NCI-H446 treated with DMSO at 0.1 percent for 48 hours (cell line): ENCODE measurements at places on chromosomes 1 and 21.

DNA sequence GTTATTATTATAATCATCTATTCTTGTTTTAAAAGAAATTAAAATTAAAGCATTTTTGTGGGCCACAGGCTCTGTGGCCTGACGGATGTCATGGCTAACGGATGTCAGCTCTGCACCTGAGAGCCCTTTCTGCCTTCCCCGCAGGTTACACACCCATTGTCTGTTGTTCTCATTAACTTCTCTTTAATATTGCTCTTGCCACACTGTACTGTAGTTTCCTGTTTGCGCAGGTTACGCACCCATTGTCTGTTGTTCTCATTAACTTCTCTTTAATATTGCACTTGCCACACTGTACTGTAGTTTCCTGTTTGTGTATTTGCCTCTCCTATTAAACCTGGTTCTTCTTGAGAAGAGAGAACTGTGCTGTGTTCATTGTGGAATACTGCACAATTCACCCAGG lies 294.4 kb upstream of the PLXNA2 start:
- DNase-seq: no peak

DNA sequence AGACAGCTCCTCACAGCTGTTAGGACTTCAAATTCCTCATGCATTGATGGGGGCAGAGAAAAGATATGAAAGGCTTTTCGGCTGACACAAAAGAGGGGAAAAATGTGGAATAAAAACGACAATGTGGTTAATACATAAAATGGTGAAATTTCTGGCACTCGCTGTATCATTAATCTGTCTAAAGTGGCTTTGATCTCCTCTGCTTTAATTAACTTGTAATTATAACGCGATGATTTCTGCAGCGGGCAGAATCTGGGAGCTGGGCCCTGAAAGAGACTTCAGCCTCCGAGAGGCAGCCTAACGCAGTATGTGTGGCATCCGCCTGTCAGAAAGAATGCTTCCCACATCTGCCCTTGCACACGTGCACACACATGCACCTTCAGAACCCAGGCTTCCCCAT lies 144.1 kb upstream of the IGSF21 start:
- DNase-seq: no peak

DNA sequence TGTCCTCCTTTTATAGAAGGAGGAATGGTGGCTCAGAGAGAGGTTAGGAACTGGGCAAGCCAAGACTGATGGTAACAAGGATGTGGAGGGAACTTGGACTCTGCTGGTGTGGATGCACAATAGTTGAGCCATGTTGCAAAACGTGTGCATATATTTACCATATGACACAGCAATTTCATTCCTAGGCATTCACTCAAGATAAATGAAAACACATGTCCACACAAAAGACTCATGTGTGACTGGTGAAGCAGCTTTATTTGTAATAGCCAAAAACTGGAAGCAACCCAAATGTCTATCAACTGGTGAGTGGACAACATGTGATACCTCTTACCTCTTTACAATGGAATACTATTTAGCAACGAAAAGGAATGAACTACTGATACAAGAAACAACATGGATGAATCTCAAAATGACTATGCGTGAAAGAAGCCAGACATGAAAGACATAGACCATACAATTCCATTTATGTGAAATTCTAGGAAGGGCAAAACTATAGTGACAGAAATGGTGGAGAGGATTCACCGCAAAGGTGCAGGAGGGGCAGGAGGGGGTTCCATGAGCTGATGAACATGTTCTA lies 36.2 kb downstream of the CAMK2N1 start:
- no peak for DNase-seq

GRCh38 chr21:40623528-40623927 lies 223.4 kb downstream of the DSCAM start:
- DNase-seq: no peak

DNA sequence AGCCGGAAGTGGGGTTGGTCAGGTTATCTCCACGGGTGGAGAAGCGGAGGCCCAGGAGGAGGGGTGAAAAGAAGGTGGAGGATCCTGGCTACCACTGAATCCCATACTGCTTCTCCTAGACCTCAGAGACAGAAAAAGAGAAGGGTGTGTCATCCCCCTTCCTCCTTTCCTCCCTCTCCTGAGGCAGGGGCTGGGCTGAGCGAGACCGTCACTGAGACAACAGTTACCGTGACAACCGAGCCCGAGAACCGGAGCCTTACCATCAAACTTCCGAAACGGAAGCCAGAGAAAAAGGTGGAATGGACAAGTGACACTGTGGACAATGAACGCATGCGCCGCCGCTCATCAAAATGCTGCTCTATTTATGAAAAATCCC lies 42.1 kb upstream of the NBPF3 start:
- no peak for DNase-seq

DNA sequence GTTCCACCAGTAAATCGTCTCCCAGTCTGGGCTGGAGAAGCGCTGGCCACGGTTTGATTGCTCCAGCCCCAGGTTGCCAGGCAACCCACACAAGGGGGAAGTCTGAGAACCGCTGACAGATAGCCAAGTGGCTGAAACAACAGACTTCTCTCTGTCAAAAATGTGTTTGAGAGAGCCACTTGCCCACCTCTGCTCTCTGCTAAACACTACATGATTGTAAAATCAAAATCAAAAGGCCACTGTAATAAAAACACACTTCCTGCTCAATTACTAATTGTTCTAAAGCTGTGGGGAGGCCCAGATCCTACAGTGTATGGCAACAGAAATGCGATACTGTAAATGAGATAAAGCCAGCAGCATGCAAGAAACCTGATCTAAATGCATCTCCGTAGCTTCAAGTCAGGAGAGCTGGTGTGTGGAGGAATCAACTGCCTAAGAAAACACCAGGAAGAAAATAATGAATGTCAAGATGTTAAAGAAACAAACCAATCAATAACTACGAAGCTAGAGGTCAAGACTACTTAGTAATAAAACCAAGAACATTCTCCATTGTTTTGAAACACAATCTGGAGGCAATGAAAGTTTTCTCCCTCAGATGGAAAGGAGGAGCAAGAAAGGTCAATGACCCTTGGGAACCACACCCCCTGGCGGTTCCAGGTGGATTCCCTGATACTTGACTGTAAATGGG lies 121.2 kb downstream of the SLC45A1 start:
- DNase-seq: peak; percentile 60

DNA sequence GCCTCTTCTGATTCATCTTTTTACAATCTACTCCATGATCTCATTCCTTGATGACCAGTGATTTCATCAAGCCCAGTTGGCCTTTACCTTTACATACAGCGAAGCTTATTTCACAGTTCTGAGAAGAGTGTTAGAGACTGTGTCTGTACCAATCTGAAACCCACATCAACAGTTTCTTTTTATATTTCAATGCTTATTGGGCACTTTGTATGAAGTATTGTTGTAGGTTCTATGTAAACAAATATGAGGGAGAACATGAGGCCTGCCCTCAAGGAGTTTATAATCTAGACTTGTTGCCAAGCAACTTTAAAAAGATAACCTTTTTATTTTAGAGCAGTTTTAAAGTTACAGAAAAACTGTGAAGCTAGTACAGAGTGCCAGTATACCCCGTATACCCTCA lies 27.5 kb upstream of the RWDD3 start:
- no peak for DNase-seq

- DNase-seq: no peak
Observed at GRCh38 chr1:68506386-68506785, 9.5 kb upstream of the DEPDC1 start.

DNA sequence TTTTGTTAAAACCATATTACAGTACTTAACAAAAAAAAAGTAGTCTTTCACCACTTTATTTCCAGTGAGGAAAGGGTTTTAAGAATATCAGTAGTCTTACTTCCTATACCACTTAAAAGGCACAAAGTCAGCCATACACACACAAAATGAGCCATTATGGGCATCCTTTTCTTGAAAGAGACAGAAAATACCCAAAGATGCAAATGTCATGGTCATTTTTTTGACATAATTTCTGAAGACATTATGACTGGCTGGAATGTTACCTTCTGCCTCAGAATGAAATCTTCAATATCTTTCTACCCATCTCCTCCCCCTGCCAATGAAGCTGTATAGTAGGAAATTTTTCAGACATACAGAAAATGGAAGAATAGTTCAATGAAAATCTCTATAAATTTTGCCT lies 237.7 kb downstream of the SLC45A1 start:
- DNase-seq: no peak

DNA sequence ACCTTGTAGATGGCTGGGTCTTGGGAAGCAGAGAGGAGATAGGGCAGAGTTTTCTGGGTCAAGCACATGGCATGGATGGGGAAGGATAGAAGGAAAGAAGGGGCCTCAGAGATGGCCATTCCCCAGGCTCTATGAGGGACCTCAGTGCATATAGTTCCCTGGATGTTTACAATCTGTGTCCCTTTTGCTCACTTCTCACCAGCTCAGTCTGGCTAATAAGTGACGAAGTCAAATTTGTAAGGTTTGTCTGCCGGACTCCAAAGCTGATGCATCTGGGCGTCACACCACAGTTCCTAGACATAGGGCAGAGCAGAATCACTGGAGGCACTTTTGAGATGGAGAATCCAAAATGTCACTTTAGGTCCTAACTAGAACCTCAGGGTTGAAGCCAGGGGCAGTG lies 416.4 kb upstream of the PROX1 start:
- DNase-seq: no peak

DNA sequence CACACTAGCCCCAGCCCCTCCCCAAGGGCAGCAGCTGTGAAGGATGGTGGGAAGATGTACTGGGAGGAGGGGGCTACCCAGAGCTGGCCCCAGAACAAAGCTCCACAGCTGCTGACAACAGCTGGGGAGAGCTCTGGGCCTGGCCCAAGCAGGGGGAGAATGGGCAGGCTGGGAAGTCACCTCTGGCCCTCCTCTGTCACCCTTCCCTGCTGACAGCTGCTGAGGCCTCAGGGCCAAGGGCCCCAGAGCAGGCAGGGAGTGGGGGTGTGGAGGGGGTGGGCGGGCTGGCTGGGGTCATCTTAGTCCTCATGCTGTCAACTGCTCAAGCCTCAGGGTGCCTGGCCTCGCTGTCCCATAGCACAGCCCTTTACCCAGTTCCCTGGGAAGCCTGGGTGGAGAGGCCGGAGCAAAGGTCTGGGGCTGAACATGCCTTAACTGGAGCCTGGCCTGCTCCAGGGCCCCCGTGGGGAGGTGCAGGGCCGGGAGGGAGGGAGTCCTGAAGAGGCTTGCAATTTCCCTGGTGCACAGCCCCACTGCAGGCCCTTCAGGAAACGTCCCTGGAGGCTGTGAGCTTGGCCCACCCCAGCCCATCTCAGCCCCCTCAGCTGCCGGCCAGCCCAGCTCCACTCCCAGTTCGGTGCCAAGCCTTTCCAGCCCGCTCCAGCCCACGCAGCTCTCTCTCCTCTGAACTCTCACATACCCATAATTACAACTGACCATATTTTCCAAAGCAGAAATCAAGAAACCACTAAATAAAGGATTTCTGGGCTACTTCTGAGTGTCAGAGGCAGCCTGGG lies 25.7 kb downstream of the HSPG2 start:
- no peak for DNase-seq

- no peak for DNase-seq
Observed at GRCh38 chr1:212302745-212303383, 17.7 kb downstream of the PPP2R5A start.

GRCh38 chr1:67688526-67689219 lies 3.7 kb downstream of the GADD45A start:
- DNase-seq: no peak

GRCh38 chr21:38284216-38284615 lies 27.4 kb downstream of the KCNJ15 start:
- DNase-seq: no peak

GRCh38 chr1:207020065-207020708 lies 12.4 kb downstream of the C1orf116 start:
- DNase-seq: no peak

- DNase-seq: no peak
Observed at GRCh38 chr1:100322436-100323211, 29.7 kb upstream of the CDC14A start.
